ENCODE measurements at places on chromosomes 2 and 18.
A peak's percentile ranks its signal among the peaks of the same experiment; 100 is the strongest.

- DNase-seq = no peak
Measured at GRCh38 chr2:61631321-61631720, 93.2 kb upstream of the XPO1 start.

DNA sequence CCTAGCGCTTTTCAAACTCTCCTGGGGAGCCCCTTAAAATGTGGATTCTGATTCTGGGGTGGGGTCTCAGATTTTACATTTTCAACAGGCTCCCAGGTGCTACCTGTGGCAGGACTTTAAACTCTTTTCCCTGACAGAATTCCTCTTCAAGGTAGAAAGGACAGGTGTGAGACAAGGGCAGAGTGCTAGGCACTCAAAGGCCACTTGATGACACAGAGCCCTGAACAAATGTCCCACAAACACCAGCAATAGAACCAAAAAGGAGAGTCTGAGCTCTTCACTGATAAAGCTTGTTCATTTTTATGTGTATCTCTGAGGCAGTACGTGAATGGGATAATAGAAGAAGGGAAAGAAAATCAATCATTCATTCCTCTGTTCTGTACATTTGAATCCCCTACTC is 77.7 kb upstream of the PELI1 start:
- DNase-seq = no peak

- peak; percentile 66 for DNase-seq
Measured at GRCh38 chr2:96117701-96118588, 1.6 kb upstream of the ADRA2B start.

- DNase-seq = no peak
Measured at GRCh38 chr2:223227338-223227737, 175.3 kb downstream of the KCNE4 start.

GRCh38 chr2:230256733-230257332 is 31.3 kb downstream of the SP140 start:
- no peak for DNase-seq

GRCh38 chr18:56224669-56225561 is 413.5 kb downstream of the TXNL1 start:
- peak; percentile 28 for DNase-seq

GRCh38 chr2:195317550-195317949 is 339.5 kb upstream of the SLC39A10 start:
- no peak for DNase-seq

- no peak for DNase-seq
Measured at GRCh38 chr2:49309461-49309860, 155.1 kb upstream of the FSHR start.

GRCh38 chr2:237874585-237875161 is 15.2 kb downstream of the RAMP1 start:
- no peak for DNase-seq

DNA sequence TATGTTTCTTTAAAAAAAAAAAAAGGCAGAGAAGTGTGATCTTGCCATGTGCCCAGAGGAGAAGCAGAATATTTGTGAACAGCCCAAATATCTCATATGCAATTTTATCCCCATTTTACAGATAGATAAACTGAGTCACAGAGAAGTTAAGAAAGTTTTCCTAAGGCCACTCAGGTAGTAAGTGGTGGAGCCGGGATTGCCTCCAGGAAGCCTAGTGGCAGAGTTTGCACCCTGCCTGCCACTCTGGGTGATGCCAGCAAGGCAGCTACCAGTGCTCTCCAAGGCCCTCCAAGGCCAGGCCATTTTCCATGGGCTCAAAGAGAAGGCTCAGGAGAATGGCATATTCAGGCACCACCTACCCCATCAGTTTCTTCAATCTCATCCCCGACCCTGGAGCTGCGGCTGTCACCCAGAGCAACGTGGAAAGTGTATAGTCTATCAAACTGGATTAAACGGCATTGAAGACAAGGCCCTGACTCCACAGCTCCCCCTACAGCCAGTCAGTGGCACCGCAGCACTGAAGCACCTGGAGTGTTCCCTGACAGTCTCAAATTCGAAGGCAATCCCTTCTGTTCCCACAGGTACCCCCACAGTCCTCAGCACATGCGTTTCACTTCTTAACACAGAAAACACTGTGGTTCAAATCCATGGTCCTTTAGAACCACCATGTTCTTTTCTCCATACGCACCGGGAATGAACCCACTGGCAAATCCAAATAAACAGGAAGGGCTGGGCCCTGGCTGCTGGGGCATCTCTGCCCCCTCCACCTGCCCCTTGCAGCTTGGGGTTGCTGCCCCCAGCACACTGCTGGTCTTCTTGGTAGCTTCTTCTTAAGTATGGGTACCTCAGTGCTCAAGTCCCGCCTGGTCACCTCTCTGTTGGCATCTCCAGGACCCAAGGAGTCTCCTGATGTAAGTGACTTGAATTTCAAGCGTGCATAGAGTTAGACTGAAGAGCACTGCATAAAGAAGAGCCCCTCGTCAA is 175.3 kb downstream of the INHBB start:
- peak; percentile 85 for DNase-seq

- DNase-seq = no peak
Measured at GRCh38 chr2:53129851-53130250, 637.8 kb upstream of the CHAC2 start.

DNA sequence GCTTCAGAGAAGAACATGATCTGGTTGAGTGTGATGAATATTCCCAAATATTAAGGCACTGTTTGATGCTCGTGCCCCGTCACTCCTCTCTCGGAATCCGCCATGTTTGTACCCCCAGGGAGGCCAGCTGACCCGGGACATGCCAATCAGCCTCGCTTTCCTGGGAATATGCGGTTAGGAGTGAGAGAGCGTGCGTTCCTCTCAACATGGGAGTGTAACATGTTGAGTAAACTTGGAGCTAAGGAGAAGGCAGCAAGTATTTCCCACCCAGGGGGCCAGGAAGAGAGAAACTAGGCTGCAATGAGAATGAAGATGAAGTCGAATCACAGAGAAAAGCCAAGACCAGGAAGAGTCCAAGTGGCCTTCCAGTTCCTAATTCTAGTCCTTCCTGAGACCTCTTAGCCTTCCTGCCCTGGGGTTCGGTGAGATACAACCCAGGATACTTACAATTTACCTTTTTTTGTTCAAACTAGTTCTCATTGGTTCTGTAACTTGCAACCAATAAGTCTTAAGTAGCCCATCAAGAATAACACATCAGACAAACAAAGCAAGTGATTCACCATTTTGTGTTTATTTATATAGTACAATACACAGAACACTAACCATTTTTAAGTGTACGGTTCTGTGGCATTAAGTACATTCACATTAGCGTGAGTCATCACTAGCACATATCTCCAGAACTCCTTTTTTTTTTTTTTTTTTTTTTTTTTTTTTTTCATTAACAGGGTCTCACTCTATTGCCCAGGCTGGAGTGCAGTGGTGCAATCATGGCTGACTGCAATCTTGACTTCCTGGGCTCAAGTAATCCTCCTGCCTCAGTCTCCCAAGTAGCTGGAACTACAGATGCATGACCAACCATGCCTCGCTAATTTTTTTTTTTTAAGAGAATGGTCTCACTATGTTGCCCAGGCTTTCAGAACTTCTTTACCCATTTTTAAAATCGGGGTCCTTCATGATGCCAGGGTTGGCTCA is 36.4 kb upstream of the SLC1A4 start:
- DNase-seq = no peak

GRCh38 chr2:96197546-96198255 is 10.9 kb downstream of the STARD7 start:
- DNase-seq = no peak

- DNase-seq = no peak
Measured at GRCh38 chr18:32670727-32671126, 102.1 kb downstream of the KLHL14 start.

DNA sequence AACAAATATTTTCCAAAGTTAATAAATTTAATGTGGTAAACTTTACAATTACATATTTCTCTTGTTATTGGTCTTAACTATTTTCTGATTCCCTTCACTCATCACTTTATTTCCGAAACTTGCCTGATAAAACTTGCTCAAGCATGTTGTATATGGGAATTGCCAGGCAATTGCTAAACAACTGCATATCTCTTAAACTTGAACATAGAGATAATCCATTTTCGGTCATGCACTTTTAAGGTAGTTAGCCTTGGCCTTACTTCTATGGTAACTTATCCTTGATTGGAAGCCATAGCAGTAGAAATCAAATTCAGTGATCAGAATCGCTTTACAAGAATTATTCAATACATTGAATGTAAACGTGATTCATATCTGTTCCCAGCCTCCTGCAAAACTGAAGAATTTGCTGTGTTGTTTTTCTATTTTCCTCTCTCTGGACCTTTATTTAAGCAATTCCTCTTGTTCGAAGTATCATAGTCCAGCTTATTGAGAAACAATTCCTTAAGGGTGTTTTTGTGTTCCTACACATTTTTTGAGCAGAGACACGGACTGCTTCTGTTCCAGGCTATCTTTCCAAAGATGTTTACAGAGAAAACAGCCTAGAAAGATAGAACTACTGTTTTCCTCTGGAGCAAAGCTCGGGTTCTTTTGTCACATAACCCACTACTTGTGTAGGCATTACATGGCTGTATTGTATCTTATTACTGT is 674.3 kb downstream of the IRS1 start:
- DNase-seq = no peak

DNA sequence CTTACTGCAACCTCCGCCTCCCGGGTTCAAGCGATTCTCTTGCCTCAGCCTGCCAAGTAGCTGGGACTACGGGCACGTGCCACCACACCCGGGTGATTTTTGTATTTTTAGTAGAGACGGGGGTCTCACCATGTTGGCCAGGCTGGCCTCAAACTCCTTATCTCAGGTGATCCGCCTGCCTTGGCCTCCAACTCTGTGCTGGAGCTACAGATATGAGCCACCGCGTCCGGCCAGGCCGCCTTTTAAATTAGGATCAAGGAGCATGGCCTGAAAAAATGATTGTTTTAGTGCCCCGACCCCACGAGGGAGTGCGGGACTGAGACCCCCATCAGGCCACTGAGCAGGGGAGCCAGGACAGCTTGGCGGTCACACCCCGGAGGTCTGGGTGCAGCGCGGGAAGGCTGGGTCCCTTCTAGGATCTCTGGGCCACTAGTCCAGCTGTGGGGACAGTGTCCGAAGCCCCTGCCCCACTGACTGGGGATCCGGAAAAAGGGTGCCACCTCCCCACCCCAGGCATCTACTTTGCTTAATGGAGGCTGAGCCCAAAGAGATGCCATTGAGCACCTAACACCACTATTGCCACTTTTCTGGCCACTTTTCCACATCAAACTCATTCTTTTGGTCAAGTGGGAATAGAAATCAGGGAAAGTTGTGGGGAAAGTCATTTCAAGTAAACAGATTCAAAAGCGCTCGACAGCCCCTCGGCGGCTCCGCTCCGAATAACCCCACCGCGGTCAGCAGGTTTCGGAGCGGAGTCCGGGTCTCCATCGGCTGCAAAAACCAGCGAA is 19.7 kb upstream of the DNMT3A start:
- DNase-seq = no peak

- peak; percentile 92 for DNase-seq
Measured at GRCh38 chr2:24382363-24383073, 22.2 kb upstream of the ITSN2 start.

DNA sequence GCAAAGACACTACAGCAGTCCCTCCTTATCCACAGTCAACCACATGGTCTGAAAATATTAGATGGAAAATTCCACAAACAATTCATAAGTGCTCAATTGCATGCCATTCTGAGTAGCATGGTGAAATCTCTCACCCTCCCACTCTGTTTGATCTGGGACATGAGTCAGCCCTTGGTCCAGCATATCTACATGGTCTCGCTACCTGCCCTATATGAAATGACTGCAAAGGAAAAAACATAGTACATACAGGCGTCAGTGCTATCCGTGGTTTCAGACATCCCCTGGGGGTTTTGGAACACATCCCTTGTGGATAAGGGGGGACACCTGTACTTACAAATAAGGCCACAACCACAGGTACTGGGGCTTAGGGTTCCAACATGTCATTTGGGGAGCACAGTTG is 73.7 kb downstream of the CABLES1 start:
- DNase-seq = no peak

DNA sequence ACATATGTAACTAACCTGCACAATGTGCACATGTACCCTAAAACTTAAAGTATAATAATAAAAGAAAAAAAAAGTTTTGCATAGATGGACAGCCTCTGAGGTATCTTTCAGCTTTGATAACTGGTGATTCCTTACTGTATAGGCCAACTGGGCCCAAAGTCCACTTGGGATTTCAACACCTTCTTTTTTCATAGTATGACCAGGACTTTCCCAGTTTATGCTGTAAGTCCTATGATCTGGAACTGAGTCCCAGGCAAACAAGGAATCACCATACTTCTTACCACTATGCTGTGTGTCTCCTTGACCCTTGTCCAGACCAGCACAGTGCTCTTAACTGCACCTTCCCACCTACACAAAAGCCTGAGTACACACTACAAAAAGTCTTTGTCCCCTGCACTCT is 205.1 kb upstream of the RBBP8 start:
- DNase-seq = no peak

GRCh38 chr2:188952901-188953300 is 21.3 kb upstream of the COL3A1 start:
- DNase-seq = no peak

DNA sequence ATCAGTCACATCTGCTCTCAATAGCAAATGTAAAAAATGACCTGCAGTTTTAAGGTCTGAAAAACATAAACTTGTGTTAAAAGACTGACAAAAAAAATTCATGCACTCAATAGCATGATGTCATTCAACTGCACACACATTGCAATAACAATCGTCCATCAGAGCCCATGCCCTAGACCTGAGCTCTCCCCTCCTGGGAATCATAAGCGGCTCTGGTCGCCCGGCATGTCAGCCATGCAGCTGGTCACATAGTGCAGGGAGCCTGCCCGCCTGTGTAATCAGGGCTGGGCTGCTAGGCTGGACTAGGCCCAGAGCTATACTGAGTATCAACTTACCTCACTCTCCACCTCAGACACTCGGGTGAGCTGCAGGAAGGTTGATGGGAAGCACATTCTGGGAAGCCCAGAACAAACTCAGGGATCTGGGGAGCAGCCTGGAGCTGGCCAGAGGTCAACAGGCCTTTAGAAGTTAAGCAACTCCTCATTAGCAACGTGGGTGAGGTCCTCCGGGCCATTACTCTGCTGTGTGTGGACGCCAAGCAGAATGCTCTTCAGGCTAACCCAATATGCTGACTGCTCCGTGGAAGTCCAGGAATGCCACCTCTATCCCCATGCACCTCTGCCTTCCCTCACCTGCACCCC is 165.5 kb downstream of the TTC32 start:
- no peak for DNase-seq

GRCh38 chr2:84861539-84861938 is 19.3 kb downstream of the TRABD2A start:
- no peak for DNase-seq
